Activated effector memory CD4-positive, alpha-beta T cell treated with Interleukin-2 at 50 U/mL for 16 hours (primary cell): ENCODE measurements at places on chromosomes 4 and X.

DNA sequence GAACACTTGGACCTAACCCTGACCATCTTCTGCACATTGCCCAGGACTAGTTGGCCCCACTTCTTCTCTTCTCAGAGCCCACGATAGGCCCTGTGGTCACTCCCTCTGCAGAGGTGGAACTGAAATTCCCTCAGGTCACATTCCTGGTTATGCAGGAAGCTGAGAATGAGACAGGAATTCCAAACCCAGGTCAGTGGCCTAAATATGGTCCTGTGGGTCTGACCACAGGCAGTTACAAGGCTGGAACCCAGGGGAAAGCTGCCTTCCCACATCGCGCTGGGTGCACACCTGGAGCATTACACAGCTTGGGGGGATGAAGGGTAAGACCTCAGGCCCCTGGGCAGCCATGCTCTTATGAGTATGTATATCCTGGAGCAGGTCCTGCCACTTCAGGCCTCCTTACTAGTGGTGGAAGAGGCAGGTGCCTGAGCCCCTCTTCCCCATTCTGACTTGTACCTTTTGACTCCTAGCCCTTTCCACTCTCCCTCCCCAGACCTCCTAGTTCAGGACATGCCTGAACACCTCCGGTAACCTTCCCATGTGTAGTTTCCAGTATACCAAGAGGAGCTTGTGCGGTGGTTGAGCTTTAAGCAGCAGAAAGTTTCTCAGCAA lies 173.5 kb downstream of the ASMT start:
- DNase-seq, result no peak

GRCh38 chr4:123555233-123555806 lies 158.7 kb downstream of the SPRY1 start:
- DNase-seq, result no peak

DNA sequence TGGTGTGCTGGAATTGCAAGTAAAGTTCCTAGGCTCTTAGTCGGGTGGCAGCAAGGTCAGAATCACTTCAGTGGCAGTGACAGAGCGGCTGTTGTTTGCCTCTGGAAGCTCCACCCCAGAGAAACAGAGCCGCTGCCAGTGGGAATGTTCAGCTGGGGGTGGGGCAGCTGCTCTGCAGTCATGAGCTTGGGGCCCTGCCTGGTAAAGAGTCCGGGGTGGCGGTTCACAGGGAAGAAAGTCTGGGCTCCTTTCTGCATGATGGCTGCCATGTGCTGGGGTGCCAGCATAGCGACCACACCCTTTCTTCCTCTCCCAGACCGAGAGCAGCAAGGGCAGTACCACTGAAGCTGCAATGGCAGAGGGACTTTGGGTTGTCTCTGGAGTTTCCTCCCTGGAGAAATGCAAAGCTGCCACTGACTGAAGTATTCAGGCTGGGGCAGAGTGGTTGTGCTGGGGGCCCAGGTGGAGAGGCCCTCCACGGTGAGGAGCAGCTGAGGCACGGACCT lies 108.8 kb upstream of the CENPE start:
- DNase-seq, result no peak

DNA sequence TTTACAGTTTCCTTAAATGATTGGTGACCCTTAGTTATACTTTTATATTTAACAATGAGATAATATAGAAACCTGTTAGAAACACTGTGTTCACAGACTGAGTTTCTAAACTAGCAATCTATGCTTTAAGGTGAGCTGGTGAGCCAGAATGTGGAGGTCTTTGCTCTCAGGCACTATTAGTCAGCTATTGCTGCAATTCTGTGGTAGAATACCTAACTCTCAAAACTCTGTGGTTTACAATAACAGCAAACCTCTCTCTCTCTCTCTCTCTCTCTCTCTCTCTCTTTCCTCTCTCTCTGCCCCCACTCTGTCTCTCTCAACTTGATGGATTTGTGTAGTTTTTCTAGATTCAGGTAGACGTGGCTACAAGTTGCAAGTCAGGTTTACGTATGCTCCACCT lies 17.6 kb upstream of the LCORL start:
- no peak for DNase-seq

DNA sequence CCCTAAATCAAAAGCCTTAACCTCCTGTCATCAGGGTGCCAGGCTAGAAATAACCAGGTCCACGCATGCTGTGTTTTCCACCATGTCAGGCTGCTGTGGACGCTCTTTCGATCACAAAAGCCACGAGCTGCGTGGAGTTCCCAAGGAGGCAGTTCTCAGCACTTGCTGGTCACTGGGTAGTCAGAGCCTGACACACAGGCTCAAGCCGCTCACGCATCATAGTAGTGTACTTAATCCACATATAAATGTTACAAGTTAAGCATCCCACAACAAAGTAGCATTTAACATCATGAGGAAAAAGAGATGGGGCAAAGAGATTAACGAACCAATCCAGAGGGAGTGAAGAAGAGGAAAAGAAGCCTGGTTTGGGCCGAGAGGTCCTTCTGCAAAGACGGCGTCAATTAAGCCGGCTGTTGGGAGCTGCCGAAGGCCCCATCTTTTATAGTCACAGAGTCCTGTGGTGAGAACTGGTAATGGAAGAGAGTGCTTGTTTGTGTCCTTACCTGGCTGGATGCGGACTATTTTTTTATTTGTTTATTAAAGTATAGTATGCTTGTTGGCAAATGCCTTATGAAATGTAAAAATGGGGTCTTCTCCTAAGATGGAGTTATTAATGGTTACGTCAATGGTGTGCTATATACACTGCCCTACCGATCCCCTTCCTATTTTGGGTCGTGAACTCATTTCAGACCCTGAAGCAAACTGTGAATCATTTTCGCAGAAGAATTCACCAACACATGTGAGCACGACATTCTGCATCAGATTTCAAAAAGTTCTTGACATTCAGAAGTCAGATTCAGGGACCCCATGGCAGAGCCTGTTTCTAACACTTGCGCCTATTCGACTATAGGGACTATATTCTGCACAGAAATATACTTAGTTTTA lies 675 bp downstream of the PRIMPOL start:
- DNase-seq, result no peak

DNA sequence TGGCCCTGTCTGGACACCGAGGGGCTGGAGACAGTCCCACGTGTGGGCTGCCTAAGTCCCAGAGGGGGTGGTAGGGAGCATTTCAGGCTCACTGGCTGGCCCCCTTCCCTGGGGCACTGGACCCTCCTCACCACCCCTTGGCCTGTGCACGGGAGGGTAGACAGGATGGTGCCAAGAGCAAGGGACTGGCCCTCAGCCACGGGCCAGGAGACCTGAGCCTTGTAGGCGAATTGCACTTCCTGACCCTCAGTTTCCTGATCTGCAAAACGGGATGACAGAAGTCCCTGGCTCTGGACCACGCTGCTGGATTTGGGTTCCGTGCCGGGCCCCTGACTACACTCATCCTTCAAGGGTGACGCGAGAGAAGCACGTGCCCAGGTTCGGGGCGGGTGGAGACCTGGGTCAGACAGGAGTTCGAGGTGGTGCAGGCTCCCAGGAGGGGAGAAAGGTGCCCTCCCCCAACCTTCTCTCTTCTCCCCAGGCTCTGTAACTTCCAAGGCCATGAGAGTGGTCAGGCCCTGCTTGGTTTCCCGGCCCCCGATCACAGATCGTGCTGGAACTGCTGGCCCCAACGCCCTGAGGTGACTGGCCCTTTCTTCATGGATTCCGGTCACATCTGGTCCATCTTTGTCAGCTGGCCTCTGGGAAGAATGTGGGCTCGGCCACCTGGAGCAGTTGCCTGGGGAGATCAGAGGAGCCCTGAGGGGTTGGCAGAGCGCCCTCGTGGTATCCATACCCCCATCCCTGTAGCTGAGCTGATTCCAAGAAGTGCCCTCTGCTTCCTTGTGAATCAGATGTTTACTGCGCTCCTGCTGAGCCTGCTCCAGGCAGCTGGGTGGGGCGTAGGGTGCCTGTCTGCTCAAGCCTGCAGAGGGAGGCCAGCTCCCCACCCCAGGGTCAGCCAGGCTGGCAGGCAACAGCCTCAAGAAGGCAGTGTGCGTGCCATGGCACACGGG lies 3.3 kb downstream of the SH3BP2 start:
- no peak for DNase-seq

- DNase-seq, result no peak
Measured at GRCh38 chr4:28256295-28256694, 1395.7 kb downstream of the STIM2 start.

DNA sequence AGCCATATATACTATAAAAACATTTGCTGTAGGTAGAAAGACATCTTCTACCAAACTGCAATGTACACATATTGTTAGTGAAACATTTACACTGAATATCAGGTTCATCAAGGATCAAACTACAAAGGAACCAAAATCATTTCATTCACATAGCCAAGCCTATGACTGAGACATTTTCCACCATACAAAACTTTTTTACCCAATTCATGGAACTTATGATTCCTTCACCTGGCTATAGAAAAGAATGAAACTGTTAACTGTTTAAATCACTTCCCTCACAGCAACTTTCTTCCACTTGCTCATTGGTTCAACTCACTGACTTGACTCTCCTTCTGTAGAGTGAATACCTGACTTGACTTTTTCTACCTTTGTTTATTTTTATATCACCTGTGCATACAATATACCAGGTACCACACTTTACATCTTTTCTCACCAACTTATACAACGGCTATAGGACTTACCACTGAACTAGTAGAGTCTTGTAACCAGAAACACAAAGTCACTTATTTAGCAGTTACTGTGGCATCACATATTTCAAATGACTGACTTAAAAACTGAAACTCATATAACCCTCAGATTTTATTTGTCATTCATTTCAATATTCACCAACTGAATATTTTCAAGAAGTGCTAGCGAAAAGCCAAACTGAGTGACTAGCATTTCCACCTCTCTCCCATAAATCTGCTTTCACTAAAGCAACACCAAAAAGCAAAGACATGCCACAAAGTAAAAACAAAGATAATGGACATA lies 30.9 kb downstream of the CAMK2D start:
- DNase-seq, result no peak

- no peak for DNase-seq
Measured at GRCh38 chr4:26819478-26820095, 41.1 kb upstream of the STIM2 start.

- no peak for DNase-seq
Measured at GRCh38 chrX:131649741-131650140, 105.9 kb downstream of the OR13H1 start.

DNA sequence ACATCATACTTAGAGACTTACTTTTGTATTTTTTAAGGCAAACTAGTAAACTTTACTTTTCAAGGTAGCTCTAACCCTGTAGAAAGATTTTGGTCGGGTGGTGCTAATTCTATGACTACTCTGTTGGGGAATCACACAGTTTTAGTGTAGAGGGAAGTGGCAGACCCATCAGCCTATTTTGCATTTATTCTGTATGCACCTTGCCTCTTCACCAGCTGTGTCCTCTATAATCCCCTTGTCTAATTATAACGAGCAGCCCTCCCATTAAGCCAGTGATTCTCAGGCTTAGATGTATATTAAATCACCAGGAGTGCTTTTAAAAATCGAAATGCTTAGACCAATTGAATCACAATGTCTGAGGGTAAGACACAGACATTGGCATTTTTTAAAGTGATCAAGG lies 78.1 kb downstream of the GALNT7 start:
- no peak for DNase-seq

DNA sequence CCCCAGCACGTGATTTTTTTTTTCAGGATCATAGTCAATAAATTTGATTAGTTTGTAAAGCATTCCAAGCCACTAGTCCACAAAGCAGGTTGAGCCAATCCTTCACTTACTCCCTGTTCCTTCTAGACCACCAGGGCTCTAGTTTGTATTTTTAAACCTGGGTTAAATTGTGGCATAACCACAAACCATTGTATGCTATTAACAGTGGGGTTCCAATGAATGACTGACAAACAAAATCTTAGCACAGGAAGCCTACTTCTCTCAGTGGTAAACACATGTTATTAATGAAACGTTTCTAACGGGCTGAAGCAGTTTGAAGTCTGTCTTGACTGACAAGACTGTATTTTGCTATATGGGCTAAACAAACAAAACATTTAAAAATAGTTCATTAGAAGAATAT lies 48.6 kb upstream of the GYPA start:
- no peak for DNase-seq

DNA sequence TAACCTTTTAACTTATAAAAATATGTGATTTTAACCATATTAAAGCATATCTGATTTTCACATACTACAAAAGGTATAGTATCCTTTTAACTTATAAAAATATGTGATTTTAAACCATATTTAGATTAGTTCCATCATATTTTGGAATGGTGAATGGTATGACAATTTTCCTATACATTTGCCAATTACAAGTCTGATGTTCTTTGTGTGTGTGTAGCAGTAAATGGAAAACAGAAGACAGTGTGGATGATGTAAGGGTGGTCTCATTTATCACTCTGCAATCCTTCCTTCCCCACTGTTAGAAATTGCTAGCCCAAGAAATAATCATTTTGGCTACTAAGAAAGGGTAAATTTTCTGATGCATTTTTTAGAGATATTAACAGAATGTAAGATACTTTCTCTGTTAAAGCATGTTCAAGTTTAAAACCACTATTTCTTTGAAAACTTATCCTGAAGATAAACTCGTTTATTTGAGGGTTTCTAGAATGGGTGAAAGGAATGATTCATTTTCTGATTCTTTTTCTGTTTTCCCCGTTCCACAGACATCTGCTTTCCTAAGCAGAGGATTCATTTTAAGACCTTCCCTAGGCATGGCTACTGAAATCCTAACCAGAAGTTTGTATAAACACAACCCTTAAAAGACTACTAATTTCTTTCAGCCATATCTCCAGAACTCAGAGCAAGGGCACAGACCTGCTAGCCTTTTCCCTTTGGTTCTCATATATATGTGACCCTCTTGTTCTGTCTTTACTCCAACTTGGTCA lies 21.0 kb downstream of the NUDT6 start:
- no peak for DNase-seq

DNA sequence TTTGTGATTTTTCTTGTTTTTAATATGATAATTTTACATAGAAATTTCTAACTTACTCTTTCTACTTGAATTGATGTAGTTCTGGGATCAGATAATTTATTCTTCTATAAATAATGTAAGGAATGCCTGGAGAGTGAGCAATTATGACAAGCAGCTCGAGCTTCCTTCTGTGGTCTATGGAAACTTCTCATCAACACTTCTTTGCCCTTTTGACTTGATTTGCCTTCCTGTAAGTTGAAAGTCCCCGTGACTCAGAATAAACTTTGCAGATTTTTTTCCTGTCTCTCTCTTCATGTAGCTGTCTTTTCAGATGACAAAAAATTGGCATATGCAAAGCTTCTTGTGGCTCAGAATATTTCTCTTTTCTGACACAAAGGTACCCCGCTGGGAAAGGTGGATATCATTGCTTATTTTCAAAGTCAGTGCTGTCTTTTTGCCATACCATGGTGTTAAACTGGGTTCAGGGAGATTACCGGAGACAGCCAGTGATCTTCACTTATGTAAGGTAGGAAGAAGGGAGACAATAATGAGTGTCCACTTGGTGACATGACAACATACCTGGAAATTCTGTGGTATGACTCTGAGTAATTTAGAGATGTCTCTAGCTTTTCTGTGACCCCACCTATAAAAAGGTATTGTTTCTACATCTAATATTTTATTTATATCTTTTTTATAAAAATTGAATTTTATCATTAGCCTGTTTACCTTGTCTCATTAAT lies 278.6 kb upstream of the GNPDA2 start:
- DNase-seq, result no peak

GRCh38 chrX:71107762-71108360 lies 1.3 kb upstream of the CXorf65 start:
- DNase-seq, result no peak

- DNase-seq, result no peak
Measured at GRCh38 chrX:24023972-24024669, 2.9 kb downstream of the KLHL15 start.

- no peak for DNase-seq
Measured at GRCh38 chr4:184526228-184526627, 51.9 kb upstream of the IRF2 start.

- no peak for DNase-seq
Measured at GRCh38 chrX:81729269-81729777, 527.4 kb downstream of the SH3BGRL start.

- no peak for DNase-seq
Measured at GRCh38 chrX:40806513-40807220, 71.3 kb upstream of the MED14 start.
